ENCODE measurements at places on chromosomes 6 and 20. TPM values are rescaled to one million over a fixed set of nuclear protein-coding genes. Genes with fewer than 3 reads are reported as not detected.

DNA sequence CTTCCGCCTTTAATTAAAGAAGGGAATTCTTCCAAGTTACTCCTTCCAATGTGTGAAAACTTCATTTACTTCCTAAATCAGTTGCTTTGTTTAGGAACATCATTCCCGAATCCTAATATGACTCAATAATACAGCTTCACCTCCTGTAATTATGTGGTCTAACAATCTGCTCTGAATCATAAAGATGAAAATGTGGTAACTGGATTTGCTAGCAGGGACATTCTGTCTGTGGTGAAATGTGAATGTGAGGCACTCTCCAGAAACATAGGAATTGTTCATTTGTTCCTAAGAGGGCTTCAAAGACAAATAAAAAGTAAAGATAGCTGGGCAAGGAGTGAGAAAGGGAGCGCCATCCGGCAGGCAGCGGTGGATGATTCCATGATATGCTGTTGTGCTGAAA is 678.1 kb downstream of the KIF16B start:
- no peak for DNase-seq

DNA sequence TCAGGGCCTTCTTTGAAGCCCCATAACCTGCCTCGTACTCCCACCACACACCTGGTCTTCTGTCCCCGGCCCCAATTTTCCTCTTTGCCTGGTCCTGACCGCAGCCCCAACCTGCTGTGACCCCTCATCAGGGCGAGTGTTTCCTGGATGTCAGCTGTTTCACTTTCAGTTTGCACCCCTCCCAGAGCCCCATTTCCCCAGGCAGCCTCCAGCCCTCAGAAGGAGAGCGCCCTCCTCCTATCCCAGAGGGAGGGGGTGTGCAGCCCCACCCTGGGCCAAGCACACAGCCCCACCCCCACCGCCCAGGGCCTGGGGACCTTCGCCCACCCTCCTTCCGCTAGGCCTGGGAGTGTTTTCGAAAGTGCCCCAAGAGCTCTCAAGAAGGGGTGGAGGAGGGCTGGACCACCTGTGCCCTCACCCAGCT is 1.5 kb downstream of the BAK1 start:
- DNase-seq: peak; percentile 24

DNA sequence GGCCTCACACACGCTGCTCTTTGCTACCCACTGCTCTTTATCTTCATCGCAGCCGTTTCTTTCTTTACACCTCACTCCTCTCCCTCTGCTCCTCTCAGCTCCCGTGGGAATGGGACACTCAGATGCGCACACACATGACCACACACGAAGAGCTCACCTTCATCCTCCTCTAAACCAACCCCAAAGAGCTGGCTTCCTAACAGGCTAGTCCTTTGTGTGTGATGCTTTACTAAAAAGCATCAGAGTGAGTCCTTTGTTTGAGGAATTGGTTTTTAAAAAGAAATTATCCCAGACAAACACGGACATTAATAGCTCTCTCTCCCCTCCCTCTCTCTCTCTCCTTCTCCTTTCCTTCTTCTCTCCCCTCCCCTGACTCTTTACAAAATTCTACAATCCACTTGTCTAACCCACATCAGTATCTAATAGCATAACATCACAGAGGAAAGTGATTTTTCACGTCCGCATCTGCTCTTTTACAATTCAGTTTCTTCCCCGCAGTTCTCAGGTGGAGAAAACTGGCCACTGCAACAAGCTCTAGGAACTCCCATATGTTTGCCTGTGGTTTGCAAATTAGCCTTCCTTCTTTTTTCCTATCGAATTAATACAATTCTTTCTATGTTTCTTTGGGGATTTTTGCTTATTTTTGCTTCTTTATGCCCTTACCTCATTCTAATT is 306.8 kb upstream of the CNR1 start:
- DNase-seq: no peak

CPXM1 gene
- 0.14 TPM for total RNA-seq

DNA sequence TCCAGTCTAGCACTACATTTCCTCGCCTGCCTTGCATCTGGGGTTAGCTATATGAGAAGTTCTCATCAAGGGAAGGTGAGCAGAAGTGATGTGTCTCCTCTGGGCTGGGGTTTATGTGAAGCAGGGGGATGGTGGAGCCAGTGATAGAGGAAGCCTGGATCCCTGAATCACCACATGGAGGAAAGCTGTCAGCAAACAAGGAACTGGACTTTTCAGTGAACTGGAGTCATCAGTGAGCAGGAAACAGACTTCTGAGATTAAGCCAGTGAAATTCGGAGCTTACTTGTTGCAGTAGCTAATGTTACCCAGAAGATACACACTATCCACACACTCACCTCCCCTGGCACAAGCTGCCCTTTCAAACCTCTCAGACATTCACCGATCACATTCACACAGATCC is 13.4 kb upstream of the TOX2 start:
- DNase-seq: no peak

DNA sequence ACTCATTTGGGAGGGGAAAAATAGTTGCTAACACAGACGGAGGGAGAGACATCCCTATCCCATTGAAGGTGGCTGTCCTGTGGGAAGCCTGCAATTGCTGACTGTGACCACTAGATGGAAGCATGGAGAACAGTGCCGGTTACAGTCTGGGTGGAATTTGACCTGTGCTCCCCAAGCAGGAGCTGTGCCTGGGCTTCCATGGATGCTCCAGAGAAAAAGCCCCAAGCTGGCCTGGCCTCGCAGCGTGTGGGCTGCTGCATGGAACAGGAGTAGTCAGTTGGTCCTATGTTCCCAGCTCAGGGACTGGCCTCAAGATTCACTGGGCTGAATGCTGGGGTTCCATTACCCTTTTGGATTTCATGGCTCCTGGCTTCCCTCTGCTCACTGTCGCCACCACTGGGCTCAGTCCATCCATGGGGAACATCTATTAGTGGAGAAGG is 116.3 kb upstream of the CHD6 start:
- peak; percentile 71 for DNase-seq

- DNase-seq: no peak
Measured at GRCh38 chr6:89050155-89050554, 30.4 kb upstream of the PNRC1 start.

PI16 gene
- total RNA-seq: 0.32 TPM

GRCh38 chr20:37451616-37452015 is 69.4 kb upstream of the NNAT start:
- DNase-seq: no peak

Data from Calu3 (cell line).